T-helper 22 cell (primary cell): ENCODE measurements at places on chromosomes 12 and 14.
A peak's percentile ranks its signal among the peaks of the same experiment; 100 is the strongest.

DNA sequence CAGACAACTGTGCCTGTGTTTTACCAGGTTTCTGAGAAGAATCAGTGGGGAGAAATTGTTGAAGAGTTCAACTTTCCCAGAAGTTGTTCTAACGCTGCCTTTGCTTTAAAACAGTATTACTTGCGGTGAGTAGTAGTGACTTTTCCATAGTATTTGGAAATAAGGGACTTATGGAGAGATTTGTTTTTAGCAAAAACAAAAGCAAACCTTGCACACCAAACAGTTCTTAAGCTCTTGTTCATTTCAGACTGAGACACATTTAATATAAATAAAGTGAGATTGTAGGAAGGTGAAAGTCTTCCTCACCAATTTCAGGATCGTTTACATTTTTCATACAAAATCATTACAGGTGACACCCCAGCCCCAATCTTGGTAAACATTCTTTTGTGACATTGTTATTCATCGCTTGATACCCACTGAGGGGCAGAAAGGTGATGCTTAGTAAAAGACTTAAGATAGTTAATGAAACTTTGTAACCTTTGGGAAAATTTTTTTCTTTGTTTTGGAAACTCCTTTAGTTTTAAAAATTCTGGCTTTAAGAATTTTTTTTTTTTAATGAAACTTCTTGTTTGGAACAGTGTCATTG is 1.8 kb downstream of the ARID2 start:
- no peak for DNase-seq

GRCh38 chr12:52146822-52147366 is 44.9 kb downstream of the KRT80 start:
- DNase-seq, result no peak

- DNase-seq, result peak; percentile 16
Measured at GRCh38 chr12:123363740-123364531, 711 bp downstream of the SBNO1 start.

- DNase-seq, result no peak
Measured at GRCh38 chr14:37062191-37062803, 110.1 kb downstream of the SLC25A21 start.

DNA sequence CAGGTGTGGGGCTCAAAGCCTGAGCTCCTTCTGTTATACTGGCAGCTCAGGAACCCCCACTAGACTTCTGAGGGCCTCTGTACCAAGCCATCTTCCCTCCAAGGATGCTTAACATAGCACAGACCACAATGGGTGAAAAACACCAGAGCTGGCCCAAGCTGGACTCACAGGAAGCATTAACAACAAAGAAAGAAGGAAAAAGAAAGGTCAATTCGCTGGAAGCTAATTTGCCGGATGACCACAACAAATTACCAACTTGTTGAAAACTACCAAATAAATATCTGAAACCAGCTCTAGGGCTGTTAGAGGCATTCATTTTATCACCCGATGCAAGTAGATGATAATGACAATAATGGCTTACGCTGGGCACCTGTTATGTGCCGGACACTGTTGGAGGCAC is 48.7 kb downstream of the RBM19 start:
- DNase-seq, result no peak

- no peak for DNase-seq
Measured at GRCh38 chr14:26773906-26774593, 176.2 kb upstream of the NOVA1 start.

DNA sequence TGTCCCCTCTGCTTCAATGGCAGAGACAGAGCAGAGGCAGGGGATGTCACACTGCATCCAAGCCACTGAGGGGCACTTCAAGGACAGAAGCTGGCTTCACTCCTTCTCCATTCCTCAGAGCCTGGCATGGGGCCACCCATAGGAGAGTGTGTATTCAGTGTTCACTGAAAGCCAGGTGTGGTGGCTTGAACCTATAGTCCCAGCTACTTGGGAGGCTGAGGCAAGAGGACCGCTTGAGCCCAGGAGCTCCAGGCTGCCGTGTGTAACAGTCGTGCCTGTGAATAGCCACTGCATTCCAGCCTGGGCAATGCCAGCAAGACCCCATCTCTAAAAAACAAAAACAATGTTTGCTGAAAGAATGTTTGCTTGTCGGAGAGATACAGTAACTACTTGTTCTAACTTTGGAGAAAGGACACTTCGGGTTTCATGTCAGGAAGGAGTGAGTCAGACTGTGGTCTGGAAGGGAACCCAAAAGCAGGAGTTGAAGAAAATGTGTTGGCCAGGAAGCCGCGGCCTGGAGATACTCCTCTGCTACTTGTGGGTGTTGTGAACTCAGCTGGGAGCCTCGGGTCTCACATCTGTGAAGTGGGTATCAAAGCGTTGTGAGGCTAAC is 43.4 kb downstream of the ELK3 start:
- peak; percentile 66 for DNase-seq

GRCh38 chr12:49537231-49537751 is 1.5 kb upstream of the KCNH3 start:
- DNase-seq, result no peak

DNA sequence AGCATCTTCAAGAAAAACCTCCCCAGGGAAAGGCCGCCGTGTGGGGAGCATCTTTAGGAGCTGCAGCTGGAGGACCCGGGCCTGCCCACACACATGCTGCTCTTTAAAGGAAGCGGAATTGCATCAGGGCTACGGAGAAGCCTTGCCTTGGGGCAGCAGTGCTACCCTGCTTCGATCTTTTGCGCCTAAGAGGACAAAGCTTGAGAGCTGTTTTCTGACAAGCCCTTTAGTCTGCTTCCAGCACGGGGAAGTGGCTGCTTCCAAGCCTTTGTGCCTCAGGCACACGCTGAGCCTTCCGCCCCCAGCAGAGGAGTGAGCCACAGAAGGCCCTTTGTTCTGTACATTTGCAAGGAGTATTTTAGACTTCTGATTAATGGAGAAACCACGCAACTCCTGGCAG is 31.5 kb downstream of the COA8 start:
- DNase-seq, result no peak

DNA sequence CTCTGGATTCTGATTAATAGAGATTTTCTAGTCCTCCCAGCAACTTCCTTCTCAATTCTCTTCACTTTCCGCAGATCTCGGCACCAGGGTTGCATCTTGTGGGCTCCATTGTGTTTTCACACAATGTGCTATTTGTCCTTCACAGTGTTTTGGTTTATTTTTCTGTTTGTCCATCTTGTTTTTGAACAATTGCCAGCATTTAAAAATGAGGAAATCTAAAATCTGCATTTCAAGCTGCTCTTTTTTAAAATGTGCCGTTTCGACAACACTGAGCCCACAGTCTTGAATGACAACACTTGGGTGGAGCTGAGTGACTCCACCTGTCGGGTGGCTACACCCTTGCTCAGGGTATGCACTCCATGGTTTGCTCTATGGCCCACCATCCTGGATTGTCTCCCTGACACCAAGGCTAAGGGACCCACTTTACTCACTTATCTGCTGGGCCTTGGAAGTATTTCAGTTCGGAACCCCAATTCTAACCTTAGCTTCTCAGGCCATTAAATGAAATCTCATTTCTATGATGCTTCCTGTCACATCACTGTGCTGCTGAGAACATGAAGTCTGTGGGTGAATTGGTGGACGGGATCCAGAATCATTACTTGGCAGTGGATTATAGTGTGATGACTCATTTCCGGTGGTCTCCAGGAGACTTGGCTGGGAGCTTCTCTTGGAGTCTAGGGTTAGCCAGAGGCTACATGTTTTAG is 3.4 kb upstream of the MYRFL start:
- no peak for DNase-seq

DNA sequence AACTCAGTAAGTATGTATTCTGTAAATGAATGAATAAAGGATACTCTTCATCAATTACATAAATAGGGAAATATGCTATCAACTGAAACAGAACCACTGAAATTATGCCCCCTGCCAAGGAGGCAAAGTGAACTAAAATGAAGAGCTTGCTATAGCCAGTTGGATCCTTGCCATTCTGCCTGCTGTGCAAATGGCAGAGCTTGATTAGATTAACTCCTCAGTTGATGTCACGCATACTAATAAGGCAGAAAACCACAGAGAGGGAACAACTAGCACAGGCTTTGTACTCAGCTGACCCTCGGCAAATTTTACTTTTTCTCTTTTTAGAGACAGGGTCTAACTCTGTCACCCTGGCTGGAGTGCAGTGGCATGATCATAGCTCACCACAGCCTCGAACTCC is 36.7 kb upstream of the FERMT2 start:
- DNase-seq, result no peak

DNA sequence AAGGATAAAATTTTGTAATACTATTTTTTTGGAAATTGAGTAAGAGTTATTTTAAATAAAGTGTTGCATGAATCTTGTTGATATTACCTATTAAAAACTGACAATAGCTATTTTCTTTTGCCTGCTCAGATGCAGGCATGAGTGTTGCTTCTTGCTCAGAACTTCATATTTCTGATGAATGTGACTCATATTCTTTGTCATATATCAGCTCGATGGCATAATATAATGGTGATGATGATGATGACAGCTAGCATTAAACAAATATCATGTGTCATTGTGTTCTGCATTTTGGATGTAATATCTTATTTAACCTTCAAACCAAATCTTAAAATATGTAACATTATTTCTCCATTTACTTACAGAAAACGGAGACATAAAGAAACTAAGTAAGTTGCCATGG is 605.5 kb upstream of the FOXG1 start:
- DNase-seq, result no peak

GRCh38 chr12:40198601-40199000 is 26.2 kb upstream of the LRRK2 start:
- no peak for DNase-seq

DNA sequence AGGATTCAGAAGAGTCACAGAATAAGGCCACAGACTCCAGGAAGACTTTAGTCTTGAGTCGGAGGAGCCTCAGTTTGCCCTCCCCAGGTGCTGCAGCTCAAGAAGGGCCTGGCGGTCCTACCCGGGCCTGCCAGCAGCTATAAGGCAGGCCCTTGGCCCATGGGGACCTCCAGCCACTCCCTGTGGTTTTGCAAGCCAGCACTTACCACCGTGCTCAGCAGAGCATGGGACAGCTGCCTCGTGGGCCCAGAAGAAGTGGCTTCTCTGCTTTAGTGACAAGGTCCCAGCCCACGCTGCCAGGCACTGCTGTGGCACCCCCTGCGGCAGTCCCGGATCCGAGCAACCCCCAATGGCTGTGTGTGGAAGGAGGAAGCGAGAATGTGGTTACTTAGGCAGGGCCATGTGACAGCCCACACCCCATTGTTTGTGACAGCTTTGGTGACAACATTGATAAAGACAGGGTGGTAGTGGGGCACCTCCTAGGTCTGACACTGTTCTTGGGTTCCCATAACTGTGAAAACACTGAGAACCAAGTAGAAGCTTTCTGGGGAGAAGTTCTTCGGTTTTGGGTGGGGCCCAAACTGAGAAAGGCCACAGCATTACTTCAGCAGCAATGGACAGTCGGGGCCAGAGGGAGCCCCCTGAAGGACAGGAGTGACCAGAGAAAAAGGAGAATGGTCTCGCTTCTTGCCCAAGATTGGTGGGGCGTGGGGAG is at the start of gene SELPLG:
Gene SELPLG, minus strand, starts transcription at position 361 of the 715 bp plus-strand sequence. CDS start 9,587 bp downstream, outside the sequence.
- DNase-seq, result peak; percentile 84

- no peak for DNase-seq
Measured at GRCh38 chr14:54132496-54132895, 175.9 kb upstream of the BMP4 start.

GRCh38 chr12:110079477-110080400 is 31.4 kb upstream of the C12orf76 start:
- DNase-seq, result peak; percentile 51

GRCh38 chr14:82731526-82731925 is 1197.9 kb upstream of the SEL1L start:
- no peak for DNase-seq

- DNase-seq, result no peak
Measured at GRCh38 chr12:19826980-19827550, 387.8 kb downstream of the AEBP2 start.

GRCh38 chr14:90842726-90843125 is 26.5 kb upstream of the TTC7B start:
- no peak for DNase-seq
